ENCODE measurements at places on chromosomes 12 and 14.

DNA sequence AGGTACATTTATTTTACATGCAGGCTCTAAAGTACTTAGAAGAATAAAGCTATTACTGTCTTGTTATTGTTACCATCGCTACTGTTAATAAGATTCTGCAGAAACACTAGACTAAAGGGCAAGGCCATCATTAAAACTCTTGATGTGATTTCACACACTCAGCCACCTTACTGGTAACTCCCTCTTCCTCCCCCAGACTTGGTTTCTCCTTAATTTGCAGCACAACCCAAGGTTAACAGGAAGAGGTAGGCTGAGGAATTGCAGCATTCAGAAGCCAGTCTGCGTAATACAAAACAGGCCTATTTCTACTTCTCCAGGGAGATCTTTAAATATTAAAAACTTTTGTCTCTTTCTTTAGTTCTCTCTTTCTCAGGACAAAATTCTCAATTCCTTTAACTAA lies 210.3 kb downstream of the BTG1 start:
- no peak for DNase-seq

DNA sequence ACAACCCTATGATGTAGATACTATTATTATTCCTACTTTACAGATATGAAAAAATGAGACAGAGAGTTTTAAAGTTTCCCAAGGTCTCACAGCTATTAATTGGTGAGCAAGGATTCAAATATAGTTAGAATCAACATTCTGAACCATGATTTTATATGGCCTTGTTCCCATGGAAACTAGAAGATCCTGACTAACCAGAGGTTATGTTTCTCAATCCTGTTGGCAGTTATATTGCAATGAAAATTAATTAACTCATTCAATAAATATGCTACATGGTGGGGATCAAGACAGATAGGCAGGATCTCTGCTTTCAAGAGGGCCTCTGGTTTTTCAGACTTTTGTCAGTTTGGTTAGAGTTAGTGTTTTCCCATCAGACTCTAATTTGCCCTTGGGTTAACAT lies 9.3 kb upstream of the FUT8 start:
- no peak for DNase-seq

- DNase-seq: no peak
Measured at GRCh38 chr12:54967461-54967860, 17.1 kb downstream of the TESPA1 start.

GRCh38 chr14:29392287-29392686 lies 535.4 kb downstream of the PRKD1 start:
- DNase-seq: no peak

Data from stimulated activated CD8-positive, alpha-beta memory T cell treated with anti-CD3 and anti-CD28 coated beads, Interleukin-15, amount 100 ng/mL, for 4 hours (primary cell).